NCI-H69 (cell line): ENCODE measurements at places on chromosomes 3 and 15.
A peak's percentile ranks its signal among the peaks of the same experiment; 100 is the strongest.

DNA sequence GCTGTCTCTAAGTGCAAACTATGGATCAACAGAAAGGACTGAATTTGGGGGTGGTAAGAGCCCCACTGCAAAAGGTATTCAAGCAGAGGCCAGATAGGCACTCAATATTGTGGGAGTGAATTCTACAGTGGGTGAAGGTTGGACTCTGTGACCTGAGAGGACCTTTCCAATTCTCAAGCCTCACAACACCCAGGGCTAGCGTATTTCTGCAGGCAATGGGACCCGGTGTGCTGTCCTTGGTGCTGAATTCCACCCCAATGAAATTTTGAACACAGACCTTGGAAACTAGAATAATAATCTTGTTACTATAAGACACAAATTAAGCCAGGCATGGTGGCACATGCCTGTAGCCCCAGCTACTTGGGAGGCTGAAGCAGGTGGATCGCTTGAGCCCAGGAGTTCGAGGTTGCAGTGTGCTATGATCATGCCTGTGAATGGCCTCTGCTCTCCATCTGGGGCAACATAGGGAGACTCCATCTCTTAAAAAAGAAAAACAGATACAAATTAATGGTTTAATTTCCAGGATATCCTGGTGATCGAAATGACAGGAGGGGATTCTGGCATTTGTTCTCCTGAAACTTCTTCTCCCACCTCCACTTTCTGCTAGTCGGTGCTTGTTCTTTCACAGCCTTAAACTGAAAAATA lies 135.4 kb downstream of the RAB11A start:
- DNase-seq = no peak

DNA sequence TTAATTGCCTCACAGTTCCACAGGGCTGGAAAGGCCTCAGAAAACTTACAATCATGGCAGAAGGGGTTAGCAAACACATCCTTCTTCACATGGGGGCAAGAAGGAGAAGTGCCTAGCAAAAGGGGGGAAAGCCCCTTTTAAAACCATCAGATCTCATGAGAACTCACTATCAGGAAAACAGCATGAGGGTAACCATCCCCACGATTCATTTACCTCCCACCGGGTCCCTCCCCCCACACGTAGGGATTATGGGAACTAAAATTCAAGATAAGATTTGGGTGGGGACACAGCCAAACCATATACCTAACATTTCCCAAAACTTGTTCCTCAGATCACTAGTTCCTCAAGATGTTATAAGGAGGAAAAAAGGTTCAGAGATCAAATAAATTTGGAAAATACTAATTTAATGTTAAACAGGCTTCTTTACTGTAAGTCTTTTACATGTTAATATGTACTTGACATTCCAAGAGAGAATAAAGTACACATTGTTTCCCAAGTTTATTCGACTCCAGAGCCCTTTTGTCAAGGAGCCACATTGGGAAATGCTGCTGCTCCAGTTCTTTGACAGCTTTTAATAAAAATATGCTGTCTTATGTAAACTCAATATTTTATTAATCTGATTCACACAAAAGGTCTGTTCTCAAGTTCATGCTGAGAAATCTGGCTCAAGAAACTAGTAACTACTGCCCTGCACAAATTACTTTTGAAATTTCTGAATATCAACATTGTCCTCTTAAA lies 17.8 kb downstream of the HERC1 start:
- DNase-seq = no peak

- DNase-seq = no peak
Observed at GRCh38 chr3:31754575-31755278, 222.0 kb downstream of the STT3B start.

GRCh38 chr3:39202094-39202493 lies 9.7 kb upstream of the XIRP1 start:
- DNase-seq = no peak

DNA sequence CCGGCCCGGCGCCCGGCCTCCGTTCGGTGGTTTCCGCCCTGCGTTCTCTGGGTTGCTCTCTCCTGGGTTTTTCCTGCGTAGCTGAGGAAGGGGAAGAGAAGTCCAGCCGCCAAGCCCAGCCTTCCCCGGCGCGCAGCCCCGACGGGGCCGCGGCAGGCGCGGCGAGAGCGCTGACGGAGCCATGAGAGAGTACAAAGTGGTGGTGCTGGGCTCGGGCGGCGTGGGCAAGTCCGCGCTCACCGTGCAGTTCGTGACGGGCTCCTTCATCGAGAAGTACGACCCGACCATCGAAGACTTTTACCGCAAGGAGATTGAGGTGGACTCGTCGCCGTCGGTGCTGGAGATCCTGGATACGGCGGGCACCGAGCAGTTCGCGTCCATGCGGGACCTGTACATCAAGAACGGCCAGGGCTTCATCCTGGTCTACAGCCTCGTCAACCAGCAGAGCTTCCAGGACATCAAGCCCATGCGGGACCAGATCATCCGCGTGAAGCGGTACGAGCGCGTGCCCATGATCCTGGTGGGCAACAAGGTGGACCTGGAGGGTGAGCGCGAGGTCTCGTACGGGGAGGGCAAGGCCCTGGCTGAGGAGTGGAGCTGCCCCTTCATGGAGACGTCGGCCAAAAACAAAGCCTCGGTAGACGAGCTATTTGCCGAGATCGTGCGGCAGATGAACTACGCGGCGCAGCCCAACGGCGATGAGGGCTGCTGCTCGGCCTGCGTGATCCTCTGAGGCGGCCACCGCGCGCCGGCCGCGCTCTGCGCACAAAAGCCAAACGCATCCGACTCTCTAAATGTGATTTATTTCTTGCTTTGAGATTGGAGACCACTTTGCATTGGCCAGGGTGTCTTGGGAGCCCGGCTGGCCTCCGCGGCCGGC lies 727 bp downstream of the RAP2B start:
- peak; percentile 65 for DNase-seq
